ENCODE measurements at places on chromosomes 6 and 20.

DNA sequence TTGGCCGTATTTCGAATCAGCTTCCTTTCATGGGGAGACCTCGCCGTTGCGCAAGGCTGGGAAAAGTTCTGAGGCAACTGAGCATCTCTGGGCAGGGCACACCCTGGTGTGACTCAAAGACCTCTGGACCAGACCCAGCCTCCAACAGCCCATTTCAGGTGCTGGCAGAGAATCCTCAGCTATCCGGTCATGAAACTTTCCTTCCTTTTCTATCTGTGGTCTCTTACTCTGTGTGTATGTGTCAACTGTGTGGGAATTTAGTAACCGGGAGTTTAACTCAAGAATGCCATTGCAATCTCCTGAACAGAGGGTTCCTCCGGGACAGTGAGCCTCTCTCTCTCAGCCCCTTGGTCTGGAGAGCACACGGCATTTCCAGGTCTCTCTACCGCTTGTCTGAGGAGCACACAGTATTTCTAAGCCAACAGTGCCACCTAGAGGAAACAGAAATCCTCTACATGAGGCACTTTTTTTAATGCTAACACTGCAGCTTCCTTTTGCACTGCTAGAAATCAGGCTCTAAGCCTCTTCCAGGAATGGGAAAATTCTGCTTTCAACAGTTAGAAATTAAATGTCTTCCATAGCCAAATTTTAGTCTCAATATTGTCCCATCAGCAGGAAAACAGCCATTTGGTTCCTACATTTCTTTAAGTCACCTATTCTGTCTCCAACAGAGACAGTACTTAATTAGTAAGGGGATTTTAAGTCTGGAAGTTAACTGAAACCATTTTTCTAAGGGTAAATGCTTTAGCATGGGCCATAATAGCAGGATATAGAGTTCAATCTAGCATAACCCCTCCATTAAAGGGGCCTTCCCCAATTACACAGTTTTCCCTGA is 32.7 kb downstream of the PLN start:
- DNase-seq, result no peak

DNA sequence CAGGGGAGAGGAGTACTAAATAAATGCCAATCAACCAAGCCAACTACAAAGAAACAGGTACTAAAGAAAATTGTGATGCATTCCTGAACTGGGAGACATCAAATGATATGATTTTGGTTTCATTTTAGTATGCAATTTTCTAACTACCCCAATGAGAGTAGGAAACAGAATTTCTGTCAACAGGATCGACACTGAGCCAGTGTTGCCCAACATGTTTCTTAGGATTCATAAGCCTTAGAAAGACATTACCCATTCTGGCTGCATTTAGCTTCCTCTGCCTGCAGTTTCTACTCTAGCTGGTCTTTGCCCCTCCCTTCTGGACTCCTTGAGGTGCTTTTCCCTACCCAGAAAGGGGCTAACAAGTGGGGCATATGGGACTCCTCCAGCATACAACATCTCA is 49.8 kb downstream of the KCTD20 start:
- no peak for DNase-seq

DNA sequence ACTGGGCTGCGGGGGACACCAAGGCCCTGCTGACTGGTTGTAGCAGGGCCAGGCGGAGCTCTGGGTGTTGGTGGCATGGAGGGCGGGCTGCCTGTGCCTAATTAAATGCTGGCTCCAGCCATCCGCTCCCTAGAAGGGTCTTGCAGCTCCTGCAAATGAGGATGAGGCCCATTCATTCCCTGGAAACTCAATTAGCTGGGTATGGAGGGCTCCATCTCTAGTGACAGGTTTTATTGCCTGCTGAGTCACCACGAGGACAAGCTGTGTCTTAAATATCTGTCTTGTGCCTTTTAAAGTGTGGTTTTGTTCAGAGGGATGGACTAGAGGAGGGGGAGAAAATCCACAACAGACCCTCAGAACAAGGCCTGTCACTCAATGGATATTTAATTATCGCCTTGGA is 60.9 kb downstream of the SULF2 start:
- no peak for DNase-seq

GRCh38 chr20:8367689-8368088 is 235.6 kb downstream of the PLCB1 start:
- DNase-seq, result no peak

- no peak for DNase-seq
Measured at GRCh38 chr20:49983123-49983847, 505 bp downstream of the SNAI1 start.

DNA sequence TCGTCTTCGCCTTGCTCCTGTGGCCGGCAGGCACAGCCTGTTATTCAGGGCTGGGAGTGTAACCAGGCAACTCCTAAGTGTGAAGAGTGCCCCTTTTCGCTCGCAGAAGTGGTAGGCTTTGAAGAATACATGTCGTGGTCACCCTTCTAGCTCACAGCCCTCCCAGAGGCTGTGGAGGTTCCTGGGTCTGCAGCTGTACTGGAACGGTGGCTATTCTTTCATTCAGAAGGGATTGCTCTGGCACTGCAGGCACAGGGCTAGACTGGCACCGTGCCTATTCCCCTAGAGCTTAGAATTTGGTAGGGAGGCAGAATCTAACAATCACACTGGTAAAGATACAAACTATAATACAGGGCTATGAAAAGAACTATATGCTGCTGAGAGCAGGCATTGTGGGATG is 1.1 kb upstream of the SRSF12 start:
- DNase-seq, result no peak

DNA sequence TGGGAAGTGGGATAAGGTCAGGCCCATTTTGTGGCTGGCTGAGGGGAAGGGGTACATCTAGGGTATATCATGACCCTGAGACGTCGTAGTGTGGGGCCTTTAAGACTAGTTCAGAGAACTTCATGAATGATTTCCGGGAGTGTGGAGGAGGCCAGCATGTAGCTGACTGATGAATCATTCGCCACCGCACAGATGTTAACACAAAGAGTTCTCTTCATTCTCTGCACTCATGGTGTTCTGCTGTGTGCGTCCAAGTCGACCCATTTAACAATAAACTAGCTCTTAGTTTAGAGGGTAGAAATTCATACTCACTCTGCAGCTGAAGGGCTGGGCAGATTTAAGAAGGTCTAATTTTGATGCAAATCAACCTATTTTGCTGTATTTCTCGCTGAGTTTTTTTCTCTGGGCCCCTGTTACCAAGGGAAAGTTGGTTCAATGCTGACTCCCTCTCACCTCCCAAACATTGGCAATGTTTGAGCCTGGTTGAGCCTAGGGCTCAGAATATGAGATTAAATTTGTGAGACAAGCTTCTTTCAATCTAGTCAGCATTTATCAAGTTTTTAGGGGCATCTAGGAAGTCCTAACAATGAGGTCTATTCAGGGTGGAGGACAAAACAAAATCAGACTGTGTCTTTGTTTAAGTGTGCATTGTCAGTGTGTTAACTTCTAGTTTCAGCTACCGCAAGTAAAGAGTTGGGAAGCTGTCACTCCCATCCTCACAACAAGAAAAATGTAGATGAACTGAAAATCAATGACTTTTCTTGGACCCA is 106.8 kb upstream of the CBLN4 start:
- no peak for DNase-seq

DNA sequence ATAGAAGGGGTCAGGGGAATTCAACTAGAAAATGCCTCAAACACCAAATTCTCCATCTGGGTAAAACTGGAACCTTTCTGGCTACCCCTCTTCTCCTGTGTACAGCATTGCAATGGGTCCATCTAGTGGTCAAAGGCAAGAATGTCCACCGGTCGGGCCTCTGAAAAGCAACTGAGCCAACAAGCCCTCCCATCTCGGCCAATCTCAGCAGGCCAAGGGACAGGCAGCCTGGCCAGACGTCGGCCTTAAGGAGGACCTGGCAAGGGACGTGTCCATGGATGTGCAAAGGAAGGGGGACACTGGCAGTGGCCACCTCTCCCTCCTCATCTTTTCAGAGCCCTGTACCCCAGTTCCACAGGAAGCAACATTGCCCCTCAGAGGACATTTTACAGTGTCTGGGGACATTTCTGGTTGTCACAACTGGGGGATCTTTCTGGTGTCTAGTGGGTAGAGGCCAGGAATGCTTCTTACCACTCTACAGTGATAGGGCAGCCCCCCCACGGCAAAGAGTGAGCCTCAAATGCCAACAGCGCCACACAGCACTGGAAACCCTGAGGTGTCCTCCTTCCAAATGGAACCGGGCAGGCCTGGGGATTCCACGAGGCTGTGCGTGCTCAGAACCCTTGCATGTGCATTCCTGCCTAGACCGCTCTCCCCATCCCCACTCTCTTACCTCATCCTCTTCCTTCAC is 99.8 kb upstream of the FOXA2 start:
- peak; percentile 45 for DNase-seq

GRCh38 chr6:44561060-44561623 is 173.6 kb downstream of the CDC5L start:
- DNase-seq, result no peak

GRCh38 chr6:82441047-82441855 is 77.6 kb downstream of the TPBG start:
- DNase-seq, result no peak

- no peak for DNase-seq
Measured at GRCh38 chr20:16530201-16530681, 43.0 kb downstream of the KIF16B start.

GRCh38 chr20:45919542-45920399 is 7.8 kb upstream of the PLTP start:
- no peak for DNase-seq

DNA sequence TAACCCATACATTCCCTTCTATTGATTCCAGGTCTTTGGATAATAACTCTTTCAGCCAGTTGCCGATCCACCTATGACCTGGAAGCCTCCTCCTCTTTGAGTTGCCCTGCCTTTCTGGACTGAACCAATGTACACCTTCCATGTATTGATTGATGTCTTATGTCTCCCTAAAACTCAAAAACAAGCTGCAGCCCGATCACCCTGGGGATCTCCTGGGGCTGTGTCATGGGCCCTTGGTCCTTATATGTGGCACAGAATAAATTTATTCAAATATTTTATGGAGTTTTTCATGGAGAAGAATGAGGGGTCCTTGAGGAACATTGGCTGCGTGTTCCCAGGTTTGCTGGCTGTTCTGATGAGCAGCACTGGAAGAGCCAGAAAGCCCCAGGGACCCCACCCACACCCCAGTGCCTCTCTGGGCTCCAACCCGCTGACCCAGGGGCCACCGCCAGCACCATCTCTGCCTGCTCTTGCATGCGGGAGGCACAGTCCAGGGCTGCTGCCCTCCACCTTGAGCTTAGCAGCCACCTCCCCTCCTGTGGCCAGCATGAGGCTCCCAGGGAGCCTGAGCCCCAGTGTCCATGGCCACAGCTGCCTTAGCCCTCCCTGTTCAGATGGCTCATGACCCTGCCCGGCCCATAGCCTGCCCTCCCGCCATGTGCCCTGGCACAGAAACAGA is 36.5 kb upstream of the CST7 start:
- DNase-seq, result no peak

- no peak for DNase-seq
Measured at GRCh38 chr20:3094848-3095629, 10.5 kb upstream of the AVP start.

DNA sequence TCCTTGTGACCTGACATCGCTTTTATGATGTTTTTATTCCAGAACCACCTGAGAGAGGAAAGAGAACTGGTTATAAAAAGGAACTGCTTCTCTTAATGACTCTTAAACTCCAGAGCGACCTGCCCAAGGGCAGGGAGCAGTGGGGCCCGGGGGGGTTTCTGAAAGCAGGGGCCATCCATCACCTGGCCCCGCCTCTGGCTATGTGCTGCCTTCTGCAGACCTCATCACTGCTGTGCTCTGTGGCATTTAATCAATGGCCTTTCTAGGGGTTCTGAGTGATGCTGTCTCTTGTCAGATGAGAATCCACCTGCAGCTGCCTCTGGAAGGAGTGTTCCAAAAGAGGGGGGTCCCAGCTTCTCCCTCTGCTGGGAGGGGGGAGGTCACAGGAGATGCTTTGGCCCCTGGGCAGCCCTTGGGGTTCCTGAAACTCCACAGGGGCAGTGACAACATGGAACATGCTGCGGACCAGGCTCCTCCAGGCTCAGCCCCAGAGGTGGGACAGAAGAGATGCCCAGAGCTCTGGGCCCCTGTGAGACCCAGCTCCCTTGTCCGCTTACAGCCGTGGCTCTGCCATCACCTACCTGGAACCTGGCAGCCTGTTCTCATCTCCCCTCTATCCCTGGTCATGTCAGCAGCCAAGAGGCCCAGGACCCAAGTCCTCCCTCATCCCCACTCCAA is 177.1 kb upstream of the SULF2 start:
- DNase-seq, result no peak

- DNase-seq, result no peak
Measured at GRCh38 chr20:39810309-39810708, 848.2 kb downstream of the DHX35 start.

GRCh38 chr20:1813101-1813529 is 82.1 kb upstream of the SIRPA start:
- DNase-seq, result peak; percentile 34

DNA sequence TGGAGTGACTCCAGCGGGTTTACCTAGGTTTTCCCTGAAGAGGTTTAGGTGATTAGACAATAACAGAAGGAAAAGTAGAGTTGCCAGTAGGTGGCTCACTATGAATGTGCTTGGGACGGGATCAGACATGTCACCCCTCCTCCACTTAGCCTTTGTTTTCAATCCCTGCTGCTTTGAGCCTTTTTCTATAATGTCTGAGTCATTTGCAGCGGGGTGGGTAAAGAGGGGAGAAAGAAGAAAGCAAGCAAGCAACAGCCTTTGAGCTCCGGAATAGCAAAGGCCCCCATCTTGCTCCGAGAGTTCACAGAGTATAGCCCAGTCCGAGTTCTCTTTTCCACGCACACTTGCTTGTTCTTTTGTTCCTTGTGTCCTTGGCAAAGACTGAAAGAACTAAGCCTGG is 129.1 kb downstream of the PACRG start:
- no peak for DNase-seq

GRCh38 chr6:44120692-44121443 is 6.4 kb downstream of the MRPL14 start:
- DNase-seq, result no peak

GRCh38 chr20:1537731-1538058 is 19.8 kb downstream of the SIRPD start:
- DNase-seq, result no peak

DNA sequence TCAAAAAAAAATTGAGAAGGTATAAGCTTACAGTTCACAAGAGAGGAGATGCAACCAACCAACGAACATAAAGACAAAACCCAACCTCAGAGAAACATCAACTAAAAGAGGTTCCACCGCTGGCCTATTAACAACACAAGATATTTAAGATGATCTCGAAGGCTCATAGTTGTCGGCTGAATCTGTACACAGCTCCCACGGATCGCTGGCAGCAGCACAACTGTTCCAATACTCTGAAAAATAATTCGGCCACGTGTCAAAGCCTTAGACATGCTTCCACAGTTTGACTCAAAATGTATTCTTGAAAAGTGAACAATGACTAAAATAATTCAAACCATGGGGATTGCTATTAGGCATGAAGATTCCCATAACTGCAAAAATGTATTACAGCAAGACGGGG is 13.7 kb downstream of the EXOC2 start:
- no peak for DNase-seq

DNA sequence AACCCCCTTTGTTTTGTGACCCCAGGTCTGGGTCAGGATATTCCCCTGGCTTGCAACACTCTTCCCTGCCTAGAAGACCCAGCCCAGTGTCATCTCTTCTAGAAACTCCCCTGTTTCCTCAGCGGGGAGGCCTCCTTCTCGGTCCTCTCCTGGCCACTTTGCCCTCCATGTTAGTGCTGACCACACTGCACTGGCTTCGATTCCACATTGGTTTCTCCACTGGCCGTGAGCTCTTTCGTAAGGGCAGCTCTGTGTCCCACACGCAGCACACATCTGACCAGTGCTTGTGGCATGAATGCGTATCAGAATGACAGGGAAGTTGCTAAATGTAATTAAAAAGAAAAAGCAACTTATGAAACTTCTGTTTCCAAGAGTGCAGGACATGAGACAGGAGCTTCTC is 49.4 kb upstream of the FNDC1 start:
- no peak for DNase-seq
